ENCODE measurements at places on chromosomes 16 and 17.

- H3K27me3 ChIP-seq = peaks cover 40% of the 10 kb centered on the region
- no peak overlapping the region for H3K27ac ChIP-seq
- no peaks in the 10 kb centered on the region for H3K36me3 ChIP-seq
- peaks cover 13% of the 10 kb centered on the region for H3K4me1 ChIP-seq
- DNase-seq = no peak
- peak overlapping the region; percentile 16 for H3K4me3 ChIP-seq
Observed at GRCh38 chr17:15947271-15947670, 2.3 kb downstream of the ADORA2B start.

GRCh38 chr17:57553526-57553925 lies 191.6 kb downstream of the CCDC182 start:
- H3K27ac ChIP-seq = peak overlapping the region; percentile 78
- H3K36me3 ChIP-seq = no peaks in the 10 kb centered on the region
- peaks cover 58% of the 10 kb centered on the region for H3K4me1 ChIP-seq
- H3K27me3 ChIP-seq = peaks cover 2% of the 10 kb centered on the region
- DNase-seq = no peak
- H3K4me3 ChIP-seq = peak overlapping the region; percentile 5

GRCh38 chr17:4523946-4524345 lies 25.3 kb downstream of the SPNS2 start:
- H3K36me3 ChIP-seq = no peaks in the 10 kb centered on the region
- H3K27me3 ChIP-seq = no peaks in the 10 kb centered on the region
- no peak overlapping the region for H3K4me3 ChIP-seq
- H3K27ac ChIP-seq = peak overlapping the region; percentile 21
- DNase-seq = no peak
- H3K4me1 ChIP-seq = peaks cover 42% of the 10 kb centered on the region

DNA sequence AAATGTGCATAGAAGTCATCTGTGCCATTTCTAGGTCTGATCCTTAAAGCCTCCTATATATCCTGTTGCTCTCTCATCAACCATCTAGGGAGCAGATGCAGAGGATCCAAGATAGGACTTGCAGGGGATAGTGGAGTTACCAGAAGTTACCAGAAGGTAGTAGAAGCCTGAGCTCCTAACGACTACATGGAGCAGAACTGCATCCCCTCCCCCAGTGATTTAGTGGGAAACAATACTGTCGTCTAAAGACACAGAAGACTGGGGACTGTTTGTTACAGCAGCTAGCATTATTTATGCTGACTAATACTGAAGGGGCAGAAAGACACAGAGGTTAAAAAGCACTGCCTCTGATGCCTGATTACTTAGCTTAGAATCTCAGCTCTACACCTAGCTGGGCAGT lies 15.8 kb downstream of the GP2 start:
- no peak for DNase-seq
- no peaks in the 10 kb centered on the region for H3K36me3 ChIP-seq
- H3K4me1 ChIP-seq = no peaks in the 10 kb centered on the region
- H3K4me3 ChIP-seq = no peak overlapping the region

GRCh38 chr17:45098869-45099616 lies 33.3 kb downstream of the PLCD3 start:
- peak overlapping the region; percentile 69 for H3K27ac ChIP-seq
- no peak overlapping the region for H3K4me3 ChIP-seq
- peaks cover 32% of the 10 kb centered on the region for H3K4me1 ChIP-seq

- H3K4me1 ChIP-seq = peaks cover 4% of the 10 kb centered on the region
- H3K36me3 ChIP-seq = peaks cover 7% of the 10 kb centered on the region
- DNase-seq = no peak
- H3K27me3 ChIP-seq = peaks cover under 1% of the 10 kb centered on the region
Observed at GRCh38 chr16:84341528-84342295, 26.6 kb upstream of the ATP2C2 start.

GRCh38 chr17:77002103-77003045 lies 134.2 kb downstream of the MGAT5B start:
- H3K4me3 ChIP-seq = no peak overlapping the region
- DNase-seq = no peak
- no peak overlapping the region for H3K27ac ChIP-seq
- H3K27me3 ChIP-seq = peaks cover 14% of the 10 kb centered on the region
- no peaks in the 10 kb centered on the region for H3K4me1 ChIP-seq

- H3K4me1 ChIP-seq = peaks cover 7% of the 10 kb centered on the region
- no peaks in the 10 kb centered on the region for H3K36me3 ChIP-seq
- peaks cover 67% of the 10 kb centered on the region for H3K27me3 ChIP-seq
- H3K27ac ChIP-seq = no peak overlapping the region
- H3K4me3 ChIP-seq = peak overlapping the region; percentile 60
Observed at GRCh38 chr16:58462089-58462488, 37.9 kb upstream of the NDRG4 start.

DNA sequence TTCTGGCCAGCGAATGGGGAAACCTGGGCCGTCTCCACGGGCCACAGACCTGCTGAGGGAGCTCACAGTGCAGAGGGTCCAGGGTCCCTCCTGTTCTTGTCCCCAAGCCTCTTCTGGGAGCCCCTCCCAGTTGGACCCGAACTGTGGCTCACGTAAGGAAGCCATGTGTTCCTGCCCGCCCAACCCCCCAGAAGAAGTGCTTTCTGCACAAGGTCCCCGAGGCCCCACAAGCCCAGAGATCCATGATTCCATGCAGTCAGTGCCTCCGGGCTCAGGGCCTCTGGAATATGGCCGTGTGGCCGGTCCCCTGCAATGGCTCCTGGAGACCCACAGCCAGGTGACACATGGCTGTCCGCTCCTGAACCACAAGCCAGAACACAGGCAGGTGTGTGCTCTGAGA lies 272.4 kb downstream of the C16orf95 start:
- H3K4me3 ChIP-seq = no peak overlapping the region
- H3K4me1 ChIP-seq = peaks cover 41% of the 10 kb centered on the region
- no peak for DNase-seq
- H3K27me3 ChIP-seq = peaks cover 10% of the 10 kb centered on the region
- H3K27ac ChIP-seq = no peak overlapping the region

DNA sequence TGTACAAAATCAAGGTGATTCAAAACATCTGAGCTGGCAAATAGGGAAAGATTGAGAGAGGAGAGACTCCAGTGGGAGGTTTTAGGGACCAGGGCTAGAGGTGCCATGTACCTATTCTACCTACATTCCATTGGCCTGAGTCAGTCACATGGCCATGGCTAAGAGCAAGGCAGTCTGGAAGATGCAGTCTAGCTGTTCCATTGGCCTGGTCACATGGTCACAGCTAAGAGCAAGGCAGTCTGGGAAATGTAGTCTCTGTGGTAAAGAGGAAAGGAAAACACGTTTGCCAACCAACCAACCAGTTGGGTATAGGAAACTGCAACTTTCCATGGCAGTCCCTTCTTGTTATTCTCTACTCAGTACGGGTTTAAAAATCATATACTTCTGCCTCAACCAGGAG lies 369.1 kb downstream of the XYLT1 start:
- H3K27ac ChIP-seq = no peak overlapping the region
- no peaks in the 10 kb centered on the region for H3K36me3 ChIP-seq
- DNase-seq = no peak
- H3K4me3 ChIP-seq = no peak overlapping the region

GRCh38 chr17:36000732-36001109 lies 632 bp downstream of the CCL15 start:
- no peak overlapping the region for H3K4me3 ChIP-seq
- no peaks in the 10 kb centered on the region for H3K4me1 ChIP-seq
- no peaks in the 10 kb centered on the region for H3K36me3 ChIP-seq
- H3K27me3 ChIP-seq = peaks cover 30% of the 10 kb centered on the region
- no peak overlapping the region for H3K27ac ChIP-seq

DNA sequence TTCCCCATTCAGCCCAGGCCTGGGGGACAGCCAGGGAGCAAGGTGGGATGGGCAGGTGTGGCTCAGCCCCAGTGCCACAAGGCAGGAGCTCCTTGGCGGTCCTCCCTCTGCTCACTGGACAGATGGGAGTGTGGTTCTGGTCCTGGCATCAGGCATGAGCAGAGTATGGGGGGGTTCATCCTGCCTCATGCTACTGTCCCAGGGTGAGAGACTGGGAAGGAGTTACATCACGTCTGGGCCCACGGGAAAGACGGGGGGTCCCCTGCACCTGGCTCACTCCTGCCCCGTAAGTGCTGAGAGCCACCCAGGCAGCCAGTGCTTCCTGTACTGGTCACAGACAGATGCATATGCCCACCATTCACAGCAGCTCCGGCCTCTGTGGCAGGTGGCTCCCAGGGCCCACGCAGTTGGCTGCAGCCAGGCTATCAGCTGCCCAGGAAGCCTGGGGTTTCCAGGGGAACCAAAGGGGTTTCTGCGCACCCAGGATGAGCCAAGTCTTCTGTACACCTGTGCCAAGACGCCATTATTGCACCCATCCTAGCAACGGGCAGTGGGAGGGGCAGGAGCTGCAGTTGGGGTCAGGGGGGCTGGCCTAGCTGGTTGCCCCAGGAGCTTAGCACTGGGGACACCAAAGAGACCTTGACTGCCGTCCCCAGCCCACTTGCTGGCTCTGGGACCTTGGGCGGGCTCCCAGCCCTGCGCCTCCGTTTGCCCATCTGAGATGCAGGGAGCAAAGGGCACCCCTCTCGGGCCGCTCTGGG lies 1.9 kb downstream of the BAIAP3 start:
- H3K4me3 ChIP-seq = no peak overlapping the region
- no peaks in the 10 kb centered on the region for H3K36me3 ChIP-seq
- DNase-seq = no peak
- H3K4me1 ChIP-seq = peaks cover 8% of the 10 kb centered on the region
- no peak overlapping the region for H3K27ac ChIP-seq

DNA sequence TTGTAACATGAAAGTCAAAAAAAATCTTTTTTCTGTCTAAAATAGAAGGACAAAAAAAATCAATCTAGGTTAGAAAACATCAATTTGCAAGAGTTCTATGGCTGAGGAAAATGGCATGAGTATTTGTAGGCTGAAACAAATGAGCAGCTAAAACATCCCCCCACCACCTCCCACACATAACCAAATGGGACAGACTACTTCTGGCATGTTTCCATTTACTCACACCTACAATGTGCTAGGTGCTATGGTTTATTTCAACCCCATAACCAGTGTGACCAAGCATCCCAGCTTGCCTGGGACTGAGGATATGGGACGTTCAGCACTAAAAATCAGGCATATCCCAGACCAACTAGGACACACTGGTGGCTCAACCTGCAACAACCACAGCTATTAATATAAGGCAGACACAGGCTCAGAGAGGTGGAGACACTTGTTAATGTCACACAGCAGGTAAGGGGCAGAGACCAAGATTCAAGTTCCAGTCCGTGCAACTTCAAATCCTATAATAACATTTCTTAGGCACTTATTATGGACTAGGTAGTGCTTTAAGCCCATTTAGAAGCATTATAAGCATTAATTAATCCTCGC lies 96.0 kb downstream of the XYLT1 start:
- DNase-seq = no peak
- H3K27me3 ChIP-seq = no peaks in the 10 kb centered on the region
- H3K36me3 ChIP-seq = no peaks in the 10 kb centered on the region
- H3K4me3 ChIP-seq = no peak overlapping the region
- H3K4me1 ChIP-seq = peaks cover 39% of the 10 kb centered on the region
- H3K27ac ChIP-seq = no peak overlapping the region

GRCh38 chr17:704111-704864 lies 10.4 kb downstream of the VPS53 start:
- H3K4me3 ChIP-seq = no peak overlapping the region
- no peaks in the 10 kb centered on the region for H3K27me3 ChIP-seq
- no peak for DNase-seq
- H3K36me3 ChIP-seq = peaks cover 10% of the 10 kb centered on the region
- no peak overlapping the region for H3K27ac ChIP-seq

- H3K4me1 ChIP-seq = no peaks in the 10 kb centered on the region
- H3K27ac ChIP-seq = no peak overlapping the region
Observed at GRCh38 chr17:44176671-44177501, 6.4 kb downstream of the ASB16 start.

DNA sequence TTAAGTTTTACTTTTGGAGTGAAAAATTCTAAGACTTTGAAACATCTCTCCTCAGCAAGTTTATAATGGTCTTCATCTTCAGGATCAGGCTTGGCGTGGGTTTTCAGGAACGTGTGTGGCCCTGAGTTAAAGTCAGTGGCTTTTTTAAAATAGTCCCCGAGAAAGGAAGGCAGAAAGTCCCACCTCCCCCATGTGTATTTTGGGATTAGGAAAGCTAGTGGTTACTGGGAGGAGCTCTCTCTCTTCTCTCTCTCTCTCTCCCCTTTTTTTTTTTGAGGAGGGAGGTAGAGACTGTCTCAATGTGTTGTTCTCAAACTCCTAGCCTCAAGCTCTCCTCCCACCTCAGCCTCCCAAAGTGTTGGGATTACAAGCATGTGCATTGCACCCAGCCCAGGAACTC lies 213.2 kb downstream of the IRX3 start:
- no peak overlapping the region for H3K4me3 ChIP-seq
- no peaks in the 10 kb centered on the region for H3K27me3 ChIP-seq
- no peak for DNase-seq
- no peak overlapping the region for H3K27ac ChIP-seq
- H3K36me3 ChIP-seq = peaks cover 9% of the 10 kb centered on the region

- no peak for DNase-seq
- no peak overlapping the region for H3K27ac ChIP-seq
- H3K36me3 ChIP-seq = no peaks in the 10 kb centered on the region
- H3K4me1 ChIP-seq = no peaks in the 10 kb centered on the region
- H3K27me3 ChIP-seq = peaks cover 9% of the 10 kb centered on the region
Observed at GRCh38 chr17:55301521-55302406, 37.0 kb downstream of the HLF start.

GRCh38 chr16:72224260-72224768 lies 52.4 kb upstream of the PMFBP1 start:
- peaks cover 4% of the 10 kb centered on the region for H3K4me1 ChIP-seq
- no peak for DNase-seq
- H3K36me3 ChIP-seq = no peaks in the 10 kb centered on the region
- no peak overlapping the region for H3K27ac ChIP-seq
- no peak overlapping the region for H3K4me3 ChIP-seq

GRCh38 chr17:79685121-79685520 lies 45.6 kb upstream of the ENPP7 start:
- DNase-seq = no peak
- no peak overlapping the region for H3K4me3 ChIP-seq
- H3K27me3 ChIP-seq = peaks cover 50% of the 10 kb centered on the region
- no peaks in the 10 kb centered on the region for H3K36me3 ChIP-seq
- H3K4me1 ChIP-seq = no peaks in the 10 kb centered on the region
- no peak overlapping the region for H3K27ac ChIP-seq

DNA sequence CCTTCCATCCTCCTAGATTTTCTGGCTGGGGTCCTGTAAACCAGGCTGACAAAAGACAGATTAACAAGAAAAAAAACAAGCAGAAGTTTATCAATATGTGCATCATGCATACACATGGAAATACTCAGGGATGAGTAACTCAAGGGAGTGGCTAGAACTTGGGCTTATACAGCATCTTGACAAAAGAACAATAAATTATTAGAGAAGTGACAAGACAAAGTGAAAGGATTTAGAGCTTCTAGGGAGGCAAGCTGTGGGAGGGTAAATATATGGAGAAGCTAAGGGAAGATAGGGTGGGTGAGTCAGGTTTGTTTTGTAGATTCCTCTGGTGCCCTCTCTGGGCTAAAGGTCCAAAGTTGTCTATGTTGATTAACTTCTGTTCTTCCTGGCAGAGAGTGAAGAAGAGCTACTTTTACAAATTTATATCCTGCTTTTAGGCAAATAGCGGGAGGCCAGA lies 48.0 kb upstream of the NDRG4 start:
- no peaks in the 10 kb centered on the region for H3K36me3 ChIP-seq
- DNase-seq = no peak
- peaks cover 9% of the 10 kb centered on the region for H3K27me3 ChIP-seq
